ENCODE measurements at places on chromosomes 2 and 18.

GRCh38 chr2:68715353-68716041, 19.1 kb upstream of the ARHGAP25 start:
- no peak for DNase-seq

- no peak for DNase-seq
Measured at GRCh38 chr2:119700866-119701265, 21.9 kb downstream of the TMEM177 start.

DNA sequence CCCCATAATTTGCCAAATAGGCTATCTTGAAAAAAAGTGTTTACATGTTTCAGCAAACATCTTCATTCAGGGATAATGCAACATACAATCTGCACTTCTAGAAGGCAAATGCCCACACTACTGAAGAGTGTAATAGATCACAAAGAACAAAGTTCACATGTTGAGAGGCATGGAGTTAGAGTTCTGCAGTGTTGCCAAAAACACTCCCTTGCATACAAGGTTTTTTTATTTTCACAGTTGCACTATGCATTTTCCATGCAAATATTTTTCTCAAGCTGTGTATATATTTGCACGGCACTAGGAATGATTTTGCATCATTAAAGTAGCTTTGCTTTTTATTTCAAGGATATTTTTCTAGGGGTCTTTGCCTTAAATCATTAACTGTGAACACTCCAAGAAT, 409.9 kb downstream of the THSD7B start:
- DNase-seq: no peak

DNA sequence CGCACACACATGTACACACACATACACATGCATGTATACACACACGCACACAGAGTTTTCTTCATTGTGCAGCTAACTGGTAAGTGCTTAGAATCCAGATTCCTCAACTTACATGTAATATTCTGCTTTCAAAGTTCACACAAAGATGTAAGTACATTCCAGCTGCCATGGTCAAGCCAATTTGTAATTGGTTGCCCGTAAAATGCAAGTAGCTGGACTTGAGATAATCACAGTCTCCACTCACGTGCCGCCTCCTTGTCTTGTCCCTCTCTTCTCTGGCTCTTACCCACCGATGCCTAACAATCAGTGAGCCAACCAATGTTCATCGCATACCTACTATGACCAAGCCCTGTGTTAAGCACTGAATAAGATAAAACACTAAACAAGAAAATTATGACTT, 77.8 kb downstream of the SOCS6 start:
- DNase-seq: no peak

DNA sequence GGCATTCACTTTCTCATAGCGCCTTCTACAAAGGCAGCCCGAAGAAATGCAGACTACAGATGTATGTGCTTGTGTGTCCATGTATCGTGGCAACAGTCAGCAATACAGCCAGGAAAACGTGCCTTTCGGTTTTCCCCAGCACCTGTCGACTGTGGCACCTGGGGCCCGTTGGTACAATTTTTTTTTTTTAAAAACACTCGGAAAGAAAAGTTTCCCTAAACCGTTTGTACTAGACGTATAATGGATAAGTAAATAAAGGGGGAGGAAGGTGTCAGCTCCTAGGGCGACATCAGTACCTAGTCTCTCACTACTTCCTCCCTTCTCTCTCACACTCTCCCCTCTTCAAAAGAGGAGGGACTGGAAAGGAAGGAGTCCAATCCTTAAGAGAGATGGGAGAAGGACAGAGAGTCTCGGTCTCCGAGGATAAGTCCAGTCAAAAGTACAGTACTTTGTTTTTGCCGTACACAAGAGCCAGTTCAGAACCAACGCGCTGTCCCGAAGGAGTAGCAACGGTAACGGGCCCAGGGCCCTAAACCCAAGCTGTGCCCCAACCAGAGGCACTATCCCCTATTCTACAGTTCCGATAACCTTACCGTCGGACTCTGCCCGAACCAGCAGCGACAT, 759 bp downstream of the PPP4R3B start:
- no peak for DNase-seq

DNA sequence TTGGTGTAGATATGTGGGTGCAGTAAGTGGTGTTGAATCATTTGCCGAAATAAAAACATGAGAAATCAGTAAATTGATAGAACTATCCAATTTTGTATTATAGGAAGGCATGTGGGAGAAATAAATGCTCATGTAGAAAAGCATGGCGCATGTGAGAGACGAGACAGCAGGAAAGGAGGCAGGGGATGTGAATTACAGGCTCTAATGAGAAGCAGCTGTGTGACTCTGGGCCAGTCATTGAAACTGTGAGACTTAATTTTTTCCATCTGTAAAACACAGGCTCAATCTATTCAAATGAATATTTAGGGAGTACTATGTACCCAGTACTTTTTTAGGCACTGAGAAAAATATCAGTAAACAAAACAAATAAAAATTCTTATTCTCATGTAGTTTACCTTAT, 42.6 kb upstream of the MAP3K20 start:
- DNase-seq: no peak

All from NCI-H524 treated with DMSO at 0.1 percent for 48 hours (cell line).